ENCODE measurements at places on chromosomes 1 and 21.

DNA sequence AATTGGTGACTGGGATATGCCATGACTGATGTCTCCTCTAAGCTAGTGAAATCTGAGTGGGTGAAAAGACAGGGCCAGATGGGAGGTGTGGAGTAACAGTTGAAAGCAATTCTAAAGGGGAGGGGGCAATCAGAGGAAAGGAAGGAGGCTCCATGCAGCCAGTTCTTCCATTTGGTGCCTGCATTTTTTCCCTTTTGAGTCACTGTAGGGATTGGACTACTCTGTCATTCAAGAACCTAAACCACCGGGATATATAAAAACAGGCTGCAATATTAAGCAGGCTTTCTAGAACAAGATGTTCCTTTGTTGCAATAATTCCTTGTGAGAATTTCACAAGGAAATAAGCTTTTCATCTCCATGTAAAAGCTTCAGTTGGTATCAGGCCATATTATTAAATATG, 18.3 kb downstream of the CLIC6 start:
- no peak for DNase-seq

DNA sequence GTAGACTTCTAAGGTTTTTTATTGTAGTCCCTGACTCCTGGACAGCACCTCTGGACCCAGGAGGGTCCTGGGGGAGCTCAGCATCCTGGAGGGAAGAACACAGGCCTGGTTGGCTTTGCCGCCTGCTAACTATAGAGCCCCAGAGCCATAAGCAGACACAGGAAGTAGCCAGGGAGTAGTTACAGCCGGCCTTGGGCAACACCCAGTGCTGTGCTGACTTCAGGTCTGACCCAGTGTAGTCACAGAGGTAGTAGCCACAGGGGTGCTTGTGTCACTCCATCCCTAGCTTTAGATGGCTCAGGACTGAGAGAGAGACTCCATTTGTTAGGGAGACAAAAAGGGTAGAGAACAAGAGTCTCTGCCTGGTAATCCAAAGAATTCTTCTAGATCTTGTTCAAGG, 21.9 kb downstream of the MCOLN2 start:
- no peak for DNase-seq

DNA sequence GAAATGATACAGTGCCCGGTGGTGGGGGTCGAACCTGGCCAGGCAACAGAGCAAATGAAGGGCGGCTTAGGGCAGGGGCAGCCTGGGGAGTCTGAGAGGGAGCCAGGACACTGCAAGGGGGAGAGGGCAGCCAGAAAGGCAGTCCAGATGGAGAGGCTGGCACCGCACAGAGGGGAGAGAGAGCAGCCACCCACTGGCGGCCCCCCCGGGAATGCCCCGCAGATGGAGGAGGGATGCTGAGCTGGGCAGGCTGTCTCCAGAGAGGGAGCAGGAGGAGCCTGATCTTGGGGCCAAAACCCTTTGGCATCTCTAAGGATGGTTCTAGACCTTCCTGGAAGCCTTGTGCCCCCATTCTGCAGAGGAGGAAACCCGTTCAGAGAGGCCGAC, 112.3 kb downstream of the LACTBL1 start:
- DNase-seq: no peak

DNA sequence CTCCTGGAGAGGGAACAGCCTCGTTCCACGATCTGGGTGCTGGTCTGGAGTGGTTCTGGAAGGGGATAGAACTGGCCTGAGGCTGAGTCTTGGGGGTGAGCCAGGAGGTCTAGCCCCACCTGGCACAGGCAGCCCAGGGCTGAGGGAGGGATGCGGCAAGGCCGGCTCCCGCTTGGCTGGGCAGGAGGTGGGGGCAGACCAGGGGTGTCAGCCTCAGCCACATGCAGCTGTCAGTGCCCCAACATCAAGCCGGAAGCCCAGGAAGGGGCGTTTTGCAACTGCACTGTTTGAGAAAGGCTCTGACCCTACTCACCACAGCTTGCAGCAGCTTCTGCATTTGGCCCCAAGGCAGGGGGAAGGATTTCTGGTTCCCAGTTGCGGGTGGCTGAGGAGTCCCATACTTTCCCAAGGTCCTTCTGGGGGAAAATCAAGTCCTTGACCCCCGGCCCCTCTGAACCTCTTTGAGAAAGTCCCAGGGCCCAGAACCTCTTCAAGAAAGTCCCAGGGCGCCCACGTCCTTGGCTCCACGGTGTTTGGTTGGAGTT, 2.0 kb downstream of the EFHD2 start:
- DNase-seq: peak; percentile 85

- peak; percentile 25 for DNase-seq
Observed at GRCh38 chr1:28580722-28581530, 11.1 kb upstream of the RAB42 start.

- DNase-seq: no peak
Observed at GRCh38 chr1:24010650-24011049, 30.5 kb upstream of the SRSF10 start.

GRCh38 chr1:150576794-150577556, 2.4 kb downstream of the MCL1 start:
- no peak for DNase-seq

- peak; percentile 92 for DNase-seq
Observed at GRCh38 chr1:198638894-198639635, at the start of gene PTPRC. Gene PTPRC, plus strand, starts transcription at chr1:198639040. Its CDS starts 229 bp downstream, at chr1:198639269.

GRCh38 chr1:19076841-19077616, 120.6 kb upstream of the IFFO2 start:
- DNase-seq: no peak

DNA sequence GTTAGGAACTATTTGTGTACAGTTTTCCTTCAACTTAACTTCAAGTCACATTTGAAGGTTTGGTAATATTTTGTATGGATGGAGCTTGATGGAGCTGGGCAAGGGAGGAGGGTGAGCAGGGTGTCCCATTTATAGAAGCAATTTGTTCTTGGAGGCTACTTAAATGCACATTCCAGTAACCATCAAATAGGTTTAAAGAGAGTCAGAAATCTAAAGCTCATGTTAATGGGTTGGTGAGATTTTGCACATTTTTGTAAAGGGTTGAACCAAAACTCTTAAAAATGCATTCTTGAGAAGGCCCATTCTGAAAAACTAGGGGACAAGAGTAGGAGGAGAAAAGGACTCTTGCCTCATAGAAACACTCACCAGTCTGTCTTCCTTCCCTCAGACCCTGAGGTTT, 10.1 kb downstream of the FNDC5 start:
- no peak for DNase-seq

DNA sequence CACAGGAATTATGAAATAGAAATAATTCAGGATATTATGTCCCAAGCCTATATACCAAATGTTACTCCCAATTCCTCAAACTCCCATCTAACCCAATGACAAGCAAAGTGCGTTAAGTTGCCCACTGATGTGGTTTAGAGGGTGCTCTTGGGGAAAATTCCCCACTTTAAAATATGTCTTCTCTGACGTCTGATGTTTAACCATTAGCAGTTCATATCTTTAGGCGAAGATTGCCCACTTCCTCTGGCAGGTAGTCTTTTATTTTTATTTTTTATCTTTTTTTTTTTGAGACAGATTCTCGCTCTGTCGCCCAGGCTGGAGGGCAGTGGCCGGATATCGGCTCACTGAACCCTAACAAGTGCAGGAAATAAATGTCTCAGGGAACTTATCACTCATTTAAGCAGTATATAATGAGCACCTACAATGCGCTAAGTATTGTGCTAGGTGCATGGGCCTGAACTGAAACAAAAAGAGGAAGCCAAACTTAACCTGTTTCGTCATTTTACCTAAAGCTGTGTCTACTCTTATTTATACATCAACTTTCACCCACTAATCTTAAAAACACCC, 1.3 kb upstream of the LYST start:
- DNase-seq: peak; percentile 42

- DNase-seq: no peak
Observed at GRCh38 chr1:239761509-239761908, 330.2 kb upstream of the FMN2 start.

DNA sequence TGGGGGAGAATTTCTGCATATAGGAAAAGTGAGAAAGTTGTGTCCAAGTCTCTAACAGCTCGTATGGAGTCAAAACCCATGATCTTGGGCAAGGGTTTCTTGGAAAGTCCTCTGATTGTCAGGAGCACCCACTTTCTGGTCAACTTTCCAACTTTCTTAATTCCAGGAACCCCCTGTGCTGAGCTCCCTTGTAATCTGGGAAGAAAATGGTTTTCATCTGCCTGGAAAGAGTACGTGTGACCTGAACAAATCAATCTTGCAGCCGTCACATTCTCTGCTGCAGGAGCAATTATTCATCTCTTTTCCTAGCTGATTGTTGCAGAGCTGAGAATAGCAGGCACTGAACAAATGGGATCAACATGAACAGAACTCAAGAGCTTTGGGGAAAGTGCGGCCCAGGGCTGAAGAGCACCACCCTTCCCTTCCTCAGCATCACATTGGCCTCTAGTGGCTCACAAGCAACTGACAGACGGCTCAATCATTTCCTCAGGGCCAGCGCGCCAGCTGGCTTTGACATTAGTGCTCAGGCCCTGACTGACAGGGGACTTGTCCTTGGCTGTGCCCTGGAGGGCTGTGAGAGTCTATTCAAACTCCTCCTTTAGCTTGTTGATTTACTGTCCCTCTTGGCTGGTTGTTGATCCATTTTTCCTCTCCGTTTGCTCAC, 295.2 kb downstream of the HLX start:
- DNase-seq: no peak

GRCh38 chr21:34526618-34527290, 14.7 kb upstream of the KCNE1 start:
- DNase-seq: no peak

- no peak for DNase-seq
Observed at GRCh38 chr1:219958875-219959417, 30.6 kb upstream of the SLC30A10 start.

DNA sequence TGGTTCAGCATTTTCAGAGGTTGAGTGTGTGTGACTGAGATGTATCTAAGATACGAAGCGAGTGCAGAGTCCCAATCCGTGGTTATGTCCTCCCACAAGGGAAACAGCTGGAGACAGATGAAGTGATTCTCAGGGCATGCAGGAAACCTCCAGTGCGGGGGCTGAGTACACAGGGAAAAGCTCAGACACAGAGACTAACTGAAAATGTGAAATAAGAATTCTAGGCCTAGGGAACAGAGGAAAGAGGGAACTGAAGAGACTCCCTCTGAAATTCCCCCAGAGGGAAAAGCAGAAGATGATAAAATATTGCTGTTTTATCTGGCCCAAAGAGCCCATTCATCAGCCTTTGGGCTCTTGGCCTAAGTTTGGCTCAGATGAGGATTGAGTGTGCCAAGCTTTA, 116.8 kb downstream of the LRRC53 start:
- no peak for DNase-seq

- DNase-seq: no peak
Observed at GRCh38 chr1:171833091-171833825, 8.0 kb upstream of the DNM3 start.

DNA sequence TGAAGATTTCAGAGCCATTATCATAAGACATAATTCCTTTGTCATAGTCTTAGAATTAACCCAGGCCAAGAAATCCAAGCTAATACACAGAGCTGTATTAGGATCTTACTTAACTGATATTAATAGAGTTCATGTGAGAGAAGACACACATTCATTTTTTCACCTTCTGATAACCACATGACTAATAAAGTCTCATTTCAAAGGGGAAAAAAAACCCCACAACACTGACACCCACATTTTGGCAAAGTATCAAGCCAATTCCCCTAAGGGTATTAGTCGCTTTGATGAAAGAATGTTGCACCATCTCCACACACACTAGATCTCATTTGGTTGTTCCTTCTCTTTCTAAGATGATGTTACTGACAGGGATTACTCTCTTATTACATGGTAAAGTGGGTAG, 344.4 kb upstream of the ESRRG start:
- DNase-seq: no peak

DNA sequence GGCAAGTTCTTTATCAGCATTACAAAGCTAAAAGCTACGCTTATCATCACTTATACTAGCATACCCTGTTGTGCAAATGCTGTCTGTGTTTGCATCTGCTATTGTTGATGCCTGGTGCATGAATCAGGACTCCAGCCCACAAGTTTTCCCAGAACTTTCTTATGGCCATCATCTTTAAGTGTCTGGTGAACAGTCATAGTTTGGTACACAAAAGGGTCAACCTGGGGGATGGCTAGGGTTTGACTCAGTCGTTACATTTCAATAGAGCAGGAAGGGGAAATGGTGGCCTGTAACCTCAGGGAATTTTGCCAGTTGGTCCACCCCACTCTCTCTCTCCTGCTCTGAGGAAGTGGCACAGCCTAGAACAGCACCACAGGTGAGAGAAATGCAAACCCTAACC, 35.4 kb downstream of the SELL start:
- no peak for DNase-seq

- no peak for DNase-seq
Observed at GRCh38 chr1:161070761-161071160, 1.1 kb upstream of the ARHGAP30 start.

GRCh38 chr21:39105836-39106235, 77.4 kb downstream of the PSMG1 start:
- DNase-seq: no peak

DNA sequence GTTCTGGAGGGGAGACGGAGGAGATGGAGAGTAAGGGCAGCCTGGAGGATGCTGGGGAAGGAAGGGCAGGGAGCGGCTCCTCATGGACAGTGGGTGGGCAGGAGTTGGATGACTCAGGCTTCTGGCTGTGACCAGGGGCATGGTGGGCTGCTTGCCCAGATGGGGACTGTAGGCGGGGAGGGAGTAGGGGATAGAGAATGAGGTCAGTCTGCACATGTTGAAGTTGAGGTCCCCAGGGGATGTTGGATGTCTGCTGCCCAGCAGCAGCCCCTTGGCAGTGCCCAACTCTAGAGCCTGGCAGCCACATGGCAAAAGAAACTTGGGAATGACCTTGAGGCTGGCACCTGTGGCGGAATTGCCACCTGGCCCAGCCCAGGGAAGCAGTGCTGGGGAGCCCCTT, 6.4 kb downstream of the SELENON start:
- DNase-seq: no peak

DNA sequence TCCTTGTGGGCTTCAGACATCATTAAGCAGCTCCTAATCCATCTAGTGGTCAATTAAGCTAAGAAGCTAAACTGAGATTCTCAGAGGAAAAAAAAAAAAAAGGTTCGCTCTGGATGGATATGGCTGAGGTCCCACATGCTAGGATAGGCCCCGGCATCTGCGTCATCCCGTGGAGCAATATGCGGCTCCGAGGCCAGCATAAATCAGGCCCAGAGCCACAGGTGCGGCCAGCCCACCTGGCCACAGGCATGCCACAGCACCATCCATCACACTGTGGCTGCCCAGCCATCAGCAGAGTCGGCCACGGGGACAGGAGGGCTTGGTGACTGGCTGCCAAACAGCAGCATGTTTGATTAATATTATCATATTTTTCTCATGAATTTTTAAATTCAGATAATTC, 106.9 kb upstream of the TIAM1 start:
- DNase-seq: no peak

GRCh38 chr1:178461701-178462100, 35.1 kb downstream of the CLEC20A start:
- DNase-seq: no peak

DNA sequence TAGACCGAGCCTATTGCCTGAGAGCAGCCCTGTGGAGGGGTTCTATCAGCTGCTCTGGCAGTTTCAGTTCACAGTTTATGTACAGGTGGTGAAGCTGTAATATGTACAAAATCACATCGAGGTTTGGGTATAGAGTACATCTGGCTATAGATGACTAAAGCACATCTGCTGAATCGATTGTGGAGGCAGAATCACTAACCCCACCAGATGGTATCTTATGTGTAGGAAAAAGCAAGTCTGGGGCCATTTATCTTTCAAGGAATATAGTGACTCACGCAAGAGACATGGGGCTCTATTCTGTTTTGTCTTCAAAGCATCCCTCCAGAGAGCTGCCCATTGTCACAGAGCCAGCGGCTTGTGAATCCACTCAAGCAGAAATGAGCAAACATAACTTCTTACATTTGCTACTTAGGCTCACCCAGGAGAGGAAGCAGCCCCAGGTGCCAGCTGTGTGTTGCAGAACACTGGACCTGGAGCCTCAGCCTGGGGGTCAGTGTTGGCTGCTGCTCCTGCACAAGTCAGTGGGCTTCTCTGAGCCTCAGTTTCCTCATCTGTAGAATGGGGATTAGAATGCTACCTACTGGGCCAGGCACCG, 21.3 kb downstream of the MIIP start:
- DNase-seq: no peak
